ENCODE measurements at places on chromosomes 4 and X.

GRCh38 chr4:137794764-137795254 lies 262.5 kb upstream of the PCDH18 start:
- no peak for DNase-seq

- DNase-seq: peak; percentile 63
Observed at GRCh38 chr4:153223930-153224329, 19.7 kb downstream of the TRIM2 start.

DNA sequence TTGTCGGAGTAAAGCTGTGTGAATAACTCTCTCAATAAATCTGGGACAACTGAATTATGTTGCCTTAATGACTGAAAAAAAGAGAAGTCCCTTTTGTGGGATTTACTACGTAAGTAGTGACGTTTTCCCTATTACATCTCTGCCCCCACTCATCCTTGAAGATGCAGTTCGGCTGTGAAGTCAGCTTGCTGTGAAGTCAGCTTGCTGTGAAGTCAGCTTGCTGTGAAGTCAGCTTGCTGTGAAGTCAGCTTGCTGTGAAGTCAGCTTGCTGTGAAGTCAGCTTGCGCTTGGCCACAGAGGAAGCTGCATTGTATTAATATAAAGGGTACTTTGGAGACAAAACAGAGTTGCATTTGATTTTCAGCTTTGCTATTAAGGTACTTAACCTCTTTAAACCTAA lies 8.0 kb upstream of the VAMP7 start:
- no peak for DNase-seq

DNA sequence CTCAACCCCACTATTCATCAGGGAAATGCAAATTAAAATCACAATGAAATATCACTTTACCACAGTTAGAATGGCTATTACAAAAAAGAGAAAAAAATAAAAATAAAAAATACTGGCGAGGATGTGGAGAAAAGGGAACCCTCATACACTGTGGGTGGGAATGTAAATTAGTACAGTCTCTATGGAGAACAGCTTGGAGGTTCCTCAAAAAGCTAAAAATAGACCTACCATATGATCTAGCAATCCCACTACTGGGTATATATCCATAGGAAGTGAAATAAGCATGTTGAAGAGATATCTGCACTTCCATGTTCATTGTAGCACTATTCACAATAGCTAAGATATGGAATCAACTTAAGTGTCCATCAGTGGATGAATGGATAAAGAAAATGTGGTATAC lies 50.5 kb upstream of the PAGE1 start:
- no peak for DNase-seq

DNA sequence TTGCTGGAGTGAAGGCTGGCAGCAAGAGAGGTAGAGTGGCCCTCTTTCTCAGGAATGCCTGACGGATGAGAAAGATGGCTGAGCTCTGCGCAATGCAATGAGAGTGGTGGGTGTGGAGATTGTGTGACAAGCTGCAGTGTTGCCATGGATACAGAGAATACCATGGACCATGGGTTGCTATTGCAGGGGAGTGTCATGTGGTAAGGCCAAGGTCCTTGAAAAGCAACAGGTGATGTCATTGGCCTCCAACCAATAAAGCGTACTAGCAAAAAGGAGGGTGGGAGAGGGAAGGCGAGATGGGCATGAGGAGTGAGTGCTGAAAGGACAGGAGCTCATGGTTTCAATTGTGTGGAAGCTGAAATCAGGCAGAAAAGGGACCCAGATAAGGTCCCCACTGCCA lies 1.8 kb downstream of the PNMA5 start:
- DNase-seq: no peak
